ENCODE measurements at places on chromosomes 16 and 17. TPM values are rescaled to one million over a fixed set of nuclear protein-coding genes. Genes with fewer than 3 reads are reported as not detected.

- no peak for DNase-seq
Measured at GRCh38 chr16:2883458-2883908, 468 bp downstream of the FLYWCH2 start.

DNA sequence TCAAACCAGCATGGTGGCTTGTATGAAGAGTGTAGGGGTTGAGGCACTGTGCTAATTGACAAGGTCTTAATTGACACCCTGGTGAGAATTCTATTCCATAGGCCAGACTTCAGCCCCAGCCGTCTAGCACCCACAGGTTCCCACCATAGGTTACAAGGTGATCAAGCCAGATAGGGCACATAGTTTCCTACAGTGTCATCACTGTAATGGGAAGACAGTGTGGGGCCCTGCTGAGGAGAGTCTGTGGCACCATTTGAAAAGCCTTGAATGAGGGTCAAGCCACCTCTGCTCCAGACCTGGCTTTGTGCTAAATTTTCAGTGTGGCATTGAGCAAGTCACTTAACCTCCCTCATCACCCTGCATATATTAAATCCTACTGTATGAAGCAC is 36.2 kb downstream of the YPEL2 start:
- no peak for DNase-seq

The NAGS gene
- 0.76 TPM for polyA plus RNA-seq

The HBQ1 gene
- polyA plus RNA-seq: 3.2 TPM

The GRAP gene
- 0.17 TPM for polyA plus RNA-seq

- no peak for DNase-seq
Measured at GRCh38 chr17:71922439-71922838, 198.4 kb upstream of the SOX9 start.

The SDR42E2 gene
- polyA plus RNA-seq: not detected

DNA sequence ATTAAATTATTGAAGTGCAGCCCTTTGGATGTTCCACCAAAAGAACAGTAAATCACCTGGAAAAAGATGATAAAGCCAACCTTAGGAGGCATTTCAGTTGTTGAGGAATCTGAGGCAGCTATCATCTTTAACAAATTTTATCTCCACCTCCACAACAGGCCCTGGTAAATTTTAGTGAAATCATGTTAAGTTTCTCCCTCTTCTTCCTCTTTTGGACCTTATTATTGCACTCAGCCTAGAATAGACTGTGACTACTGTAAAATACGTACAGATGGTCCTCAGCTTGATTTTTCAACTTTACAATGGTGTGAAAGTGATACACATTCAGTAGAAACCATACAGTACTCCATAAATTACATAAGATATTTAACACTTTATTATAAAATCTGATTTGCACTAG is 90.3 kb downstream of the USP32 start:
- no peak for DNase-seq

GRCh38 chr16:391885-392335 is 5.1 kb upstream of the NME4 start:
- peak; percentile 76 for DNase-seq
